NCI-H187 treated with DMSO at 0.1 percent for 48 hours (cell line): ENCODE measurements at places on chromosomes 16 and 17.
A peak's percentile ranks its signal among the peaks of the same experiment; 100 is the strongest.

DNA sequence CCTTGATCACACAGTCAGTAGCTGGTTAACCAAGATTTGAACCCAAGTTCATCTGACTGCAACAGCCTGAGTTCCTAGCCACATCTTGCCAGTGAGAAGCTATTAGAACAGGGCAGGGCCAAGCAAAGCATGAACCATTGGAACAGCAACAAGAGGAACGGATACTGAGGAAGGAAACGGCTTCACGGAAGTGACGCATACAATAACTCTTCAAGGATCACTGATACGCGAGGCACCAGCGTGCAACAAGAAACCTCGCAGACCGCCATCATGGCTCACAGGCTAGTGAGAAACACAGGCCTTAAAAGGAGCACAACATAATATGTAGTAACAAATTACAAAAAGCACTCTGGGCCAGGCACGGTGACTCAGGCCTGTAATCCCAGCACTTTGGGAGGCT, 114.9 kb downstream of the CDYL2 start:
- no peak for DNase-seq

GRCh38 chr17:50640686-50641351, 6.1 kb downstream of the ABCC3 start:
- no peak for DNase-seq

GRCh38 chr17:76155988-76156661, 15.1 kb upstream of the FOXJ1 start:
- DNase-seq = no peak

GRCh38 chr17:17774009-17774881, 62.5 kb downstream of the SREBF1 start:
- no peak for DNase-seq

GRCh38 chr16:54447576-54448440, 161.2 kb upstream of the IRX3 start:
- no peak for DNase-seq

DNA sequence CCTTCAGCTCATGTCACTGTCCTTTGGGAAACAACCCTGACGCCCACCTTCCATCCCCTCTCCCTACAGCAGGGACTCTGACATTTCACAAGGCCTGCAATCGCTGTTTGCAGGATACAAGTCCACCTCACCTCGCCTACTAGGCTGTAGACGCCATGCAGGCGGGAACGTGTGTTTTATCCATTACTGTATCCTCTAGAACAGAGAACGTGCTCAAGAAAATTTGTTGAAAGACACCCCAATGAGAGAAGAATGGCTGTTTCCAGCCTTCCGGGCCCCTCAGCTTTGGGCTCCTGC, 1.5 kb upstream of the TTYH2 start:
- no peak for DNase-seq

DNA sequence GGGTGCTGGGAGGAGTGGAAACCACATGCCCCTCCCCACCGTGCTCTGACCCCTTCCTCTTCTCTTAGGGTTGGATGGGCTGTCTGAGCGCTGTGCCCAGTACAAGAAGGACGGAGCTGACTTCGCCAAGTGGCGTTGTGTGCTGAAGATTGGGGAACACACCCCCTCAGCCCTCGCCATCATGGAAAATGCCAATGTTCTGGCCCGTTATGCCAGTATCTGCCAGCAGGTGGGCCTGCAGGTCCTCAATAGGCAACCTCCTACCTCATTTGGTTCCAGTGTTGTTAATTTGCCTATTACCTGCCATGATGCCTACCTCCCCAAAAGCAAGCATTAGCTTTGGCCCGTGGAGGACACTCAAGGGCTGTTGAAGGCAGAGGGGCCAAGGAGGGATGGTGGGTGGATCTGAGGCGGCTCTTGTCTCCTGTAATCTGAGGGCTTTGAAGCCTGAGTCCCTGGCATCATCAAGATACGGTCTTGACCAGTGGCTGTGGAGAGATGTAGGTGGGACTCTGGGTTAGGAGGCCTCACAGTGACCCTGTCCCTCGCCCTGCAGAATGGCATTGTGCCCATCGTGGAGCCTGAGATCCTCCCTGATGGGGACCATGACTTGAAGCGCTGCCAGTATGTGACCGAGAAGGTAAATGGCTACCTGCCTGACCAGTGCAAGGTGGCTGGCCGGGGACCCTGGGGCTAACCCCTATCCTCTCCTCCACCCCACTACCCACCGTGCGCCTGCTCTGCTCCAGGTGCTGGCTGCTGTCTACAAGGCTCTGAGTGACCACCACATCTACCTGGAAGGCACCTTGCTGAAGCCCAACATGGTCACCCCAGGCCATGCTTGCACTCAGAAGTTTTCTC, 3.4 kb downstream of the ALDOA start:
- no peak for DNase-seq

GRCh38 chr17:67569015-67569451, 148.7 kb upstream of the NOL11 start:
- no peak for DNase-seq

DNA sequence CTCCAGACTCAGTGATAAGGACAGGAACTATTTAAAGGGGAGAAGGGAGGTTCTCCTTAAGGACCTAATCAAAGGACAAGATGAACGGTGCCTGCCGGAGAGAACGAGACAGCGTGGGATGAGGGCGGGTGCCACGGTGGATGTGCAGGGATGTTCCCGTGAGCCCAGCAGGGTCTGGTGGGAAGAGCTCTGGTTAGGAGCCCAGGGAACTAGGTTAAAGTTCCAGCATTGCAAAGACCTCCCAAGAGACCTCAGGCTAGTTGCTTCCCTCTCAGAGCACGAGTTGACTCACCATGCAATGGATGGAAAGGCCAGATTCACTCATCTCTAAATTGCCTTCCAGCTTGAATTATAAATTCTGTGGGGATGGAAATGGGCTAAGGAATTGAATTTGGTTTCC, 14.7 kb downstream of the CCR7 start:
- DNase-seq = no peak

DNA sequence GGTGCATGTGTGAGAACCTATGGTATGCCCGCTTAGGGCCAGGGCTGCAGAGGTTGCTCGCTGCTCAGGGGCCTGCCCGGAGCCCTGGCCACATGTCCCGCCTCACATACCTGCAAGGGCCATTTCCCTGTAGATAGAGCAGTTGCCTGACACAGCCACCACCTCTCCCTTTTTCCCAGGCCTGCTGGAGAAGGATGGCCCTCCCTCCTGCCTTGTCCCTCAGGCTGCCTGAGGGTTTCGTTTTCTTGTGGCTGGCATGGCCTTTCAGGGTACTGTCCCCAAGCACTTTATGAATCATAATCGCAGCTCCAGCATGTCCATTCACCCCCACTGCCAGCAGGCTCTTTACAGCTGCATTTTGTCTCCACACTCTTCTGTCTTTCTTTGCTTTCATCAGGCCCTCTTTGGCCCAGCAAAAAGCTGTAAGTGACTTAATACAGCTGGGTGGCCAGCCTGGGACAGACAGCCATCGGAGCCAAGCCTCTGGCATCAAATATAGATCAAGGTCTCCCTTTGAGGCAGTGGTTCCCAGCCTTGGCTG, 65.7 kb downstream of the MPRIP start:
- no peak for DNase-seq

DNA sequence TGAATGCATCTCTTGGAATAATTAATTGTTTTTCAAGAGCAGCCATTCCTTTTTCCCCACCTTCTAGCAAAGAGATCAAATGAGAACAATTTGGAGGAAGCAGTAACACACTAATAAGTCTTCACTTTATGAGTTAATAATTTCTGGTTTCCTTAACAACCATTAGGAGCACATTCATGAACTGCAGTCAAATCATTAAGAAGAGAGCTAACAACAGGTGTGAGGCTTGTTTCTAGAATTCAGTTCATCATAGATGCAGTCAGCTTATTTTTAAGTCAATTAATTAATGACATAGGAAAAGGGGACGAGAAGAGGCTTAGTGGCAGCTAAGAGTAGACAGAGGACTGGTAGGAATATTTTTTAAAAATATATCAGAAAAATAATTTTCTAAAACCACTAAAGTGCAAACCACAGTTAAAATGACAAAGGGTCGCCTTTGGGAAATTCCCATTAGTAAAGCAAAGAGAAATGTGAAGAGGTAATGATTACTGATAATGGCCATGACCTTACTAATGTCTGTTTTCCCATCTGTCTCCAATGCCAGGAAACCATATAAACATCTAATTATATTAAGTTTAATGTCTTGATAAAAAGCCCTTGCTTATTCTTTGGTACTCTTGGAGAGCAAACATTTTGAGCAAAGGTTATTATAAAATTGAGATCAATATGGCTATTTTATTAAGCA, 184.2 kb downstream of the KCNJ2 start:
- no peak for DNase-seq

GRCh38 chr17:80866050-80866793, 125.4 kb upstream of the CHMP6 start:
- DNase-seq = peak; percentile 31

GRCh38 chr17:7880076-7880868, 8.3 kb upstream of the CHD3 start:
- DNase-seq = no peak

DNA sequence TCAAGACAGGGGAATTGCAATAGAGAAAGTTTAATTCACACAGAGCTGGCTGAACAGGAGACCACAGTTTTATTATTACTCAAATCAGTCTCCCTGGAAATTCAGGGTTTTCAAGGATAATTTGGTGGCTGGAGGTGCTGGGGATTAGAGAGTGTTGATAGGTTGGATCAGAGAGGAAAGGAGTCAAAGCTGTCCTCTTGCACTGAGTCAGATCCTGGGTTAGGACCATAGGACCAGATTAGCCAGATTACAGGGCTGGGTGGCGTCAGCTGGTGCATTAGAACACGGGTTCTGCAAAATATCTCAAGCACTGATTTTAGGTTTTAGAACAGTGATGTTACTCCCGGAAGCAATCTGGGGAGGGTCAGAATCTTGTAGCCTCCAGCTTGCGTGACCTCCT, 1.8 kb upstream of the NSMCE1 start:
- DNase-seq = no peak

DNA sequence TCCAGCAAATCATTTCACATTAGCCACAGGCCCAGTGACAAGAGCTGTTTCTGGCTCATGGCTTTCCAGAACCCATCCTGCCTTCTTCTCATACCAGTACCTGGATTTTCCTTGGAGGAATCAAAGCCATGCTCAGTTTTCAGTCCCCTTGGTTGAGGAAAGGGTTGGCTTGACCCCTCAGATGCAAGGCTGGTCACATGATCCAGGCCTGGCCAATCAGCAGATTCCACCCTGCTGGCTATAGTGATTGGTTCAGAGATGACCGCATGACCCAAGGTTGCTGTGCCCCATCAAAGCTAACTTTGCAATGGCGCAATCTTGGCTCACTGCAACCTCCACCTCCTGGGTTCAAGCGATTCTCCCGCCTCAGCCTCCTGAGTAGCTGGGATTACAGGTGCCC, 45.0 kb downstream of the MMP15 start:
- no peak for DNase-seq

GRCh38 chr17:8464941-8465340, 29.3 kb downstream of the NDEL1 start:
- no peak for DNase-seq

DNA sequence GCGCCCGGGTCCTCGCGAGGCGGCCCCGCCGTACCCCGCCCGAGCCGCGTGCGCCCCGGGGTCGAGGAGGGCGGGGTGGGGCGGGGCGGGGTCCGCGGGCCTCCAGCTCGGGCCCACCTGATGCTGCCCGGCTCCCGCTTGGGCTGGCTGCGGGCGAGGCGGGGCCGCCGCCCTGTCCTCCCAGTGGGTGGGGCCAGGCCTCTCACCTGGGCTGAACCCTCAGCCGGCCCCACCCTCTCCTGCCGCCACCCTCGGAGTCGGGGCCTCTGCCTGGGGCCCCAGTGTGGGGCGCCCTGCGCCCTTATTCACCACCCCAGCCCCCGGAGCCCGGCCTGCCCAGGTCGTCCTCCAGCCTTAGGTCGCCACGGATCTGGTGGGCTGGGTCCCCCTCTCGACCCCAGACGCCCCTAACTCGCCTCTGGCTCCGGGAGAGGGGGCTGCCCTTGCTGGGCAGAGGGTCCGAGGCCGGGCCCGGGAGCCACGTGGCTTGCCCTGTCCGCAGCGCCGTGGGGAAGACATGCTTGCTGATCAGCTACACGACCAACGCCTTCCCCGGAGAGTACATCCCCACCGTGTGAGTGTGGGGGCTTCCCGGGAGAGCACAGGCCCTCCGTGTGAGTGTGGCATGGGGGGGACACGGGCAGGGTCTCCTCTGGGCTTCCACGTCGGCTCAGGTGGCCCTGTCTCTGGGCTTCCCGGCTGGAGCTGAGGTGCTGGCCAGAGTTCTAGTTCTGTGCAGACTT, 578 bp downstream of the RAC3 start:
- DNase-seq = no peak
